PC-3 (cell line): ENCODE measurements at places on chromosomes 11 and 22. TPM values are rescaled to one million over a fixed set of nuclear protein-coding genes. Genes with fewer than 3 reads are reported as not detected.

Gene KRTAP5-1
- not detected in 2 replicates for total RNA-seq

Gene RASSF10
- total RNA-seq: not detected in 2 replicates

Gene TXNRD2
- 23.0 and 32.1 TPM in 2 replicates for total RNA-seq

Gene MACROD1
- 71.4 and 77.1 TPM in 2 replicates for total RNA-seq

DNA sequence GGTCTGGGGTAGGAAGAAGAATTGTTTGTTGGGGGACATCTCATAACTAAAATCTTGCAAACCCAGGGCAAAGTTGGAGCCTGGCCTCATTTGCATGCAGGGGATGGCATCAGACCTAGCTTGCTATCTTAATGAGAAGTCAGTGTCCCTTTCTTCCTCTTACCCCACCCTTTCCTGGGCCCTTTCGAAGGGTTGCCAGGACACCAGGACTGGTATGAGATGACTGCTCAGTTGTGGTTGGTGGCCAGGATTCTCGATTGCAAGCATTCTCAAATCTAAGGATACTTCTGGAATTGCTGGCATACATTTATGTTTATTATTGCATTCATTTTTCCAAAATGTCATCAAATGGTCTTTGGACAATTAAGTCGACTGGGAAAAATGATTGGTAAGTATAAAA is 131.0 kb downstream of the SLC1A2 start:
- no peak for DNase-seq

DNA sequence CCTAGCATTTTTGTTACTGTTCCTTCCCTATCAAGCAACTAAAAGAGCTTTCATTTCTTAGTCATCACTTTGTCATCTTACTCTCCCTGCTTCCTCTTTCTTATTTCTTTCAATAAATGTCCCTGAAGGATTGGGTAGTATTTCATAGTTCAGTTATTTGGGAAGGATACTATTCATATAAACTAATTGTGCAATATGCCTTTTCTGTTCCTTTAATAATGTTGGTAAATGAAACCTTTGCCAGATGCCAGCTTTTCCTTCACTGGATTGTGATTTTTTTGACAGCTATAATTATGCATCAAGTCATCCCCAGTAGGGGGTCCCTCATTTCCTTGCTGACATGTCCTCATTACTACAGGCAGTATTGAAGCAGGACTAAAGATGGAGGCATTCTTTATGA is 101.7 kb downstream of the ATM start:
- DNase-seq: peak; percentile 57
